ENCODE measurements at places on chromosomes 16 and 17. TPM values are rescaled to one million over a fixed set of nuclear protein-coding genes. Genes with fewer than 3 reads are reported as not detected.

- H3K36me3 ChIP-seq = no peaks in the 10 kb centered on the region
- no peaks in the 10 kb centered on the region for H3K4me1 ChIP-seq
- H3K4me3 ChIP-seq = no peak overlapping the region
- H3K27me3 ChIP-seq = no peaks in the 10 kb centered on the region
- no peak overlapping the region for H3K27ac ChIP-seq
Measured at GRCh38 chr16:55272744-55273143, 51.3 kb upstream of the IRX6 start.

DNA sequence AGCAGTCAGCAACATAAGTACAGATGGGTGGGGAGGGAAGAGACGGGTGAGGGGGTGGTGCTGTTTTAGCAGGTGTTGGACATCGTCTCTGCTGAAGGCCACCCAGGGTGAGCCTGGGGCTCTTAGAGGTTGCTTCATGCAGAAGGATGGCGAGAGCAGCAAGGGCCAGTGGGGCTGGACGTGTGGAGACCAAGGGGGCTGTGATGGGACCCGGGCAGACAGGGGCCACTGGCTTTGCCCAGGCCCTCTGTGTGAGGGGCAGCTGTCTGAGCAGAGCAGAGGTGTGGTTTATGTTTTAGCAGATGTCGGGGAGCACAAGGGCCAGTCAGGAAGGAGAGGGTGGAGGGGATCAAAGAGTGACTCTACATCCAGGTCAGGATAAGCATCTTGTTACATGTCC, 4.8 kb downstream of the NARF start:
- no peak for DNase-seq
- no peak overlapping the region for H3K4me3 ChIP-seq
- H3K27ac ChIP-seq = no peak overlapping the region
- no peaks in the 10 kb centered on the region for H3K27me3 ChIP-seq
- H3K4me1 ChIP-seq = peaks cover 4% of the 10 kb centered on the region

CTF1 gene
- 0.62 TPM for total RNA-seq

DNA sequence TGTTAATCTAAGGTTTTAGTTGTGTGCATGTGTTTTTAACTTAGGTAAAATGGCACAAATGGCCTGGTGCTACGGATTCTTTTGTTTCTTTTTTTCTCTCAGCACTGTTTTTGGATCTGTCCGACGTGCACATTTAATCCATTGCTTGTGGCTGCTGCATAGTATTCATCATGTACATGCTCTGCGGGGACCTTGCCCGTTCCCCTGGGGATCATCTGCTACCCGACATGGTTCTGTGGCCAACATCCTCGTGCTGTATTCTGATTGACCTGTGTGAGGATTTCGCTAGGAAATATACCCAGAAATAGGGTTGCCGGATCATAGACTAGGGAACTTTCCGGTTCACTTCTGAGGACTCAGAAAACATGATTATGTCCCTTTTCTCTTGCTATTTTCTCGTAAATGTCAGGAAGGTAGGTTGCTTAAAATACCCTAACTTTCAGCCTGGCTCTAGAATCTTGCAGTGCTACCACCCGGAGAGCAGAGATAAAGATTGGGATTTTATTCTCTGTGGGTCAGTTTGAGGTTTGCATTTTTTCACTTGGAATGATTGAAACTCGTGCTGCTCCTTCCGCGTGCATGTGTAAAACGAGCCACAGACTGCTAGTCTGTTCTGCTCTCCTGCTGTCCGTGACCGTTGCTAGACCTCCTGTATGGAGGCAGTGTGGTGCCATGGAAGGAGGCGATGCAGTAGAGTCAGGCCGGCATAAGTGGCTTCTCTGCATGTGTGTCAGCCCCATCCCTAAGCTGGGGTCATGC, 42.9 kb downstream of the LDHD start:
- H3K4me3 ChIP-seq = no peak overlapping the region
- peaks cover 22% of the 10 kb centered on the region for H3K27me3 ChIP-seq
- no peaks in the 10 kb centered on the region for H3K36me3 ChIP-seq
- DNase-seq = no peak

MRM3 gene
- total RNA-seq = 23.3 TPM

TMEM88 gene
- total RNA-seq = 3.2 TPM

GRCh38 chr17:292531-293382, 59.9 kb downstream of the RPH3AL start:
- no peaks in the 10 kb centered on the region for H3K36me3 ChIP-seq
- no peaks in the 10 kb centered on the region for H3K4me1 ChIP-seq
- no peak overlapping the region for H3K4me3 ChIP-seq
- no peak overlapping the region for H3K27ac ChIP-seq

NEUROD2 gene
- not detected for total RNA-seq

DNA sequence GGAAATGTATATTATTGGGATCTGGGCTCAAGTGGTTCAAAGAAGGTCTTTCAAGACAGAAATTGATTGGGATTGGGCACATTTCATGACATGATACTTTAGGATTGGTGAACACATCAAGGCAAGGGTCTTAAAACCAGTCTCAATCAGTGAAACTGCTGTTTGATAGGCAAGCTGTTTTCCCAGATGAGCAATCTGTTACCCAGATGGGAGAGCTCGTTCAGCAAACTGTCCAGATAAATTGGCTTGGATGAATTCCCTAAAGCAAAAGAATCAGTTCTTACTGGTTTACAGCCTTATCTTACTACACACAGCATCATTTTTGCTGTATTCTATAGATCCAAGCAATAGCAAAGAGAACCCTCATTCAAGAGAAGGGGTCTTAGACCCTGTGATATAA, 31.0 kb upstream of the CNEP1R1 start:
- DNase-seq = no peak
- no peaks in the 10 kb centered on the region for H3K36me3 ChIP-seq
- no peaks in the 10 kb centered on the region for H3K4me1 ChIP-seq
- H3K4me3 ChIP-seq = no peak overlapping the region

- no peaks in the 10 kb centered on the region for H3K4me1 ChIP-seq
- no peaks in the 10 kb centered on the region for H3K27me3 ChIP-seq
- no peak overlapping the region for H3K4me3 ChIP-seq
- no peak overlapping the region for H3K27ac ChIP-seq
- DNase-seq = no peak
Measured at GRCh38 chr17:3621146-3621720, 12.0 kb upstream of the TRPV1 start.

HOXB5 gene
- not detected for total RNA-seq

DNA sequence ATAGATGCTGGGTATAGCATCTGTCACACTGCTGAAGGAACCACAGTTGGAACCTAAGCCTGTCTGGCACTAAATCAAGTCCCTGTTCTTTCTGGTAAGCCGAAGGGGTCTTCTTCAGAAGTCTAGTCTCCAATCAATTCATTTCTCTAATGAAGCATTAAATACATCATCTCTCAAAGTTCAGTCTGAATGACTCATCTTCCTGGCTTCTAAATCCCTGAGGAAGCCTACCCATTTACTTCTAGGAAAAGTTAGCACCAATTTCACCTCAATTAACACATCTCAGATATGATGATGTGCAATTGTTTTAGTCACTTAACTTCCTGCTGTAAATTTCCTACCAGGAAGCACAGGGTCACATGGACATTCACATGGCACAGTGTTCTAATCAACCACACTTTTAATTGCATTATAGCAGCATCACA, 49.9 kb downstream of the TEX14 start:
- no peaks in the 10 kb centered on the region for H3K27me3 ChIP-seq
- H3K36me3 ChIP-seq = no peaks in the 10 kb centered on the region
- DNase-seq = no peak
- H3K27ac ChIP-seq = no peak overlapping the region

ACSM5 gene
- total RNA-seq = not detected

PABPN1L gene
- 0.67 TPM for total RNA-seq

TP53TG3B gene
- not detected for total RNA-seq

Measured in activated B cell treated with CpG ODN at 0.5 μM for 24 hours (primary cell).